LHCN-M2 (cell line): ENCODE measurements at places on chromosomes 5 and 9.

DNA sequence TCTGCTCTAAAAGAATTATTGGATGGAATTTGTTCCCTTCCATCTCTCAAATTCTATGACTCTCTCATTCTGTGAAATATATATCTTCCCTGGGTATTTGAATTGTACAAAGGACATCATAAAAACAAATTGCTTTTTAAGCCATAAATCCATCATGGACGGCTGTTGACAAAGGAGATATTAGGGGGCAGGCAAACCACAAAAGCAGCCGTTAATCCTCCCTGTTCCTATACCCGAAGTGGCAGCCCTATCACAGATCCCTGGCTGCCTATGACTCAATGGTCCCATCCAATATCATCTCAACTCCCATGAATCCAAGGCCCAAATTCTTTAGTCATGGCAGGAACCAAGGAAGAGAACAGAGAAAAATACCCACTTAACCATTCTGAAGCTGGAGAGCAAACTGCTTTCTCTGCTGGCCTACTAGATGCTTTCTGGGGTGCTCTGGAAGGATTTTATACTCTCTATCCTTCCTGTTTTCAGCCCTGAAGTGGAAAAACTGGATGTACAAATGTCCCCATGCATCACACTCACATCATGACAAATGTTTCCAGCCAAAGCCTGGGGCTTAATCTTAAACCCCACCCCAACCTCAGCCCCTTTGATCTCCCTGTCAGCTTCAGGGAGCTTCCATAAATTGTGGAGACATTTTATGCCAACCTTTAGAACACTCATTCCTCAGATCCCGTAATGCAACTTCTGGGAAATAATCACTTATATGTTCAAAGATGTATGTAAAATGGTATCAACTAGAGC lies 59.5 kb downstream of the FAM114A2 start:
- no peak for DNase-seq

DNA sequence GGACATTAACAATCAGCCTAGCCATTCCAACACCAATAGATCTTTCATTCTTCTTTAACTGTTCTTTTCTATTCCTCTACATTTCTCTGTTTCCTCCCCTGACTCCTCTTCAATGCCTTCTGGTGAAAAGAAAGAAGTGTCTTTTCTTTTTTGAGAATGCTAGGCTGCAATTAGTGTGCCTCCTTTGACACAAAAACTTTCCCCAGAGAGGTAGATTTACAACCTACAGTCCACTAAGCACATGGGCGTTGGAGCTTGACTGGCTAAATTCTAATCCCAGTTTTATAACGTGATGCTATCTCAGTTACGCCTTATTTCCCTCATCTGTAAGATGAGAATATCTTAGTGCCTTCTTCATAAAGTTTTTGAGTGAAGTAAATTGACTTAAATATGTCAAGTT lies 16.9 kb upstream of the ANKRD55 start:
- no peak for DNase-seq

DNA sequence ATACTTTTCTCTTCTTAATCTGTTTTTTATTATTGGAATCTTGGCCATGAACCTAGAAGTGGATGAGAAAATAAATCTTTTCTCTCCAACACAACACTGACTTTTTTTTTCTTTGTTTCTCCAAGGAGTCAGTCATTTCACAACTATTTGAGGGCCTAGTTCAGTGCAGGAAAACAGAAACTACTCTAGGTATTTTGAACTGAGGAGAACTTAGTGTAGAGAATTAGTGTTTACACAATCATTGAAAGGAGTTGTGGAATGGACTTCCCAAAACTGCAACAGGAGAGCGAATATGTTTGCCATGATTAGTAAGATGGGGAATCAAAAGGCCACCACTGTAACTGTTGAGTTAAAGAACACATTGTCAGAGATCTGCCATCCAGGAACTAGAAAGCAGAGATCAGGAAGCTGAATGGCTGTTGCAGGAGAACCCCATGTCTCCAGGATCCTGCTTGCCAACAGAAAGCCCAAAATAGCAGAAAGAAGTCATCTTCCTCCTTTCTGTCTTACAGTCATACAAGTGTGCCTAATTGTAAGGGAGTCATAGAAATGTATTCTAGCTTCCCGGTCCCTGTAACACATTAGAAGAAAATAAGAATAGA lies 20.3 kb upstream of the PCDH1 start:
- DNase-seq, result no peak

GRCh38 chr9:133526721-133527321 lies 2.1 kb upstream of the MYMK start:
- no peak for DNase-seq

- no peak for DNase-seq
Observed at GRCh38 chr5:71748360-71748759, 29.3 kb downstream of the CARTPT start.

GRCh38 chr5:6220346-6221088 lies 157.8 kb downstream of the MED10 start:
- no peak for DNase-seq

DNA sequence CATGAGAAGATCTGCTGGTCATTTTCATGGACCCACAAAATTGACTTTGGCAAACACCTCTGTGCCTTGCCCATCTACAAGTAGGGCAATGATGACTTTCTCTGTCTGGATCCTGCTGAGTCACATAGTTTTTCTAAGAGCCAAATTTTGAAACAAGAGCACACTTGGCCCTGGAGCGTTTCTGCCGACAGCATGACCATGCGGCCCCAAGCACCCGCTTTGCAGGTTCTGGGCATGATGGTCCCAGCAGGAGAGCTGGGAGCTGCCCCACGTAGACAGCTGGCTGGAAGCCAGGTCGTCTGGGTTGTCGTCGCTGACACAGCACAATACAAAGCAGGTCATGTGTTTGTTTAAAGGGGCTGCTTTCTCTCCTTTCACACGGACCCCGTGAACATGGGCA lies 159.8 kb downstream of the SYK start:
- DNase-seq, result peak; percentile 5

GRCh38 chr5:73061593-73061992 lies 58.8 kb upstream of the TMEM171 start:
- DNase-seq, result peak; percentile 35

- no peak for DNase-seq
Observed at GRCh38 chr5:91607675-91608074, 224.6 kb upstream of the ARRDC3 start.

DNA sequence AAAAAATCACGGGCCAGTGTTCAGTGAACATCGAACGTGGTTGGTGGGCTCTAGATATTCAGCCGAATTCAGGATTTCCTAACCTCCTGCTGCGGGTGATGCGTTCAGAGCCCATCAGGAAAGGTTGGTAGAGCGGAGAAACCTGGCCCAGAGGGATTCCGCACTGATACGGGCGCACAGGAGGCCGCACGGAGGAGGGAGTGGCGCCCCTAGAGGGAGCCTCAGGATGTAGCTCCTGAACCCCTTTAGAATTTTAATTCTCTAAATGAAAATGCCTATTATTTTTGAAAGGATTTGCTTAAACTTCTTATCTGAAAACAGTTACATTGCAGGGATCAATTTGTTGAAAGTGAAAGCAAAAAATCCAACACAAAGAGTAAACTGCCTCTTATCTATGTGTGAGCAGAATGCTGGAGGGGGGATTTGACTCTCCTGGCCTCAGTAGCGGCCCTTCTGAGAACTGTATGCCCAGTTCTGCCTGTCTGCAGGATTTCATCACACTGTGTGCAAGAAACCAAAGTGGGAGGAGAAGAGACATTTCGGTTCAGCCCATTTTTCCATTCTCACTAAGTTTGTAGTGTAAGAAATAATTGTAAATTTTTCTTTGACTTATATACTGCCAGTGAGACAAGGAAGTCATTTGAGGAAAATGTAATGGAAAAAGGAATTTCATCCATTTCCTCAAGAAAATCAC lies 75.9 kb downstream of the TENT4A start:
- DNase-seq, result no peak

- no peak for DNase-seq
Observed at GRCh38 chr5:7518947-7519560, 123.1 kb downstream of the ADCY2 start.

DNA sequence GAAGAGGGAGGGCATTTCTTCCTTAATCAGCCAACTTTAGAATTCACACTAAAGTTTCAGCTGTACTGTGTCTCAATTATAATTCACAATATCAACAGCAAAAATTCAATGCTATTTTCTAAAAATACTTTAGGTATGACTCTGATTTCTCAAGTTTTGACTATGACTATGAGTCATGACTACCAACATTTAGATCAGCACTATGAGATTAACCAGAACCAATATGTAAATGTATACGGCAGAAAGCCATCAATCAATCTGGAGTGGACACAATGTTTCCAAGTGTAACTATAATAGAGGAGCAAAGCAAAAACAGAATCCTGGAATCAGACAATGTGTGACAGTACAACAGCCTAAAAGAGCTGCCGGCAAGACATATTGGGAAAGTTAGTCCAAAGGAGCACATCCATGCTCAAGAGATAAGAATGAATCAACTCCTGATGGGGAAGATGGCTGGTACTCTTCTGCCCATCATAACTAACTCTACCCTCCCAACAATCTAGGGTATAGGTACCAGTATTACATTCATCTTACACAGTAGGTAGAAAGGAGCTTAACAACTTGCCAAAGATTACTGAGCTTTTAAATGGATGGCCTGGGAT lies 294.4 kb downstream of the SEMA5A start:
- peak; percentile 44 for DNase-seq

- peak; percentile 56 for DNase-seq
Observed at GRCh38 chr5:149143470-149143869, 2.2 kb downstream of the ABLIM3 start.

DNA sequence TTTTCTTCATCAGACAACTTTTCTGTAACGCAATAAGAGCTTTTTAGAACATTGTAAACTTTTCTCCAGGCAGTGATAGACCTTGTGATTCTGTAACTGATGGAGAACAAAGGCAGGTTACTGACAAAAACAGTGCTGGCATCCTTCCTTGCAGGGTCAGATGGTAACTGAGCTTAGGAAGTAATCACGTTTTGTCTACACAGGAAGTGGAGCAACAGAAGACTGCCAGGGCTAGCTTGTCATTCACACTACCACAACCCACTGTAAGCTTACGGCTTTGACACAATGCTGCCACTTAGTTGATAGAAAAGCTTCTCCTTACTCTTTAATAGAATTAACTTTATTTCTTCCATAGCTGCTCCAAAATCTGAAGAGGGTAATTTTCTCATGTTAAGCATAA lies 46.8 kb downstream of the FBN2 start:
- no peak for DNase-seq

- peak; percentile 89 for DNase-seq
Observed at GRCh38 chr5:72611118-72611730, 104.0 kb upstream of the ZNF366 start.

DNA sequence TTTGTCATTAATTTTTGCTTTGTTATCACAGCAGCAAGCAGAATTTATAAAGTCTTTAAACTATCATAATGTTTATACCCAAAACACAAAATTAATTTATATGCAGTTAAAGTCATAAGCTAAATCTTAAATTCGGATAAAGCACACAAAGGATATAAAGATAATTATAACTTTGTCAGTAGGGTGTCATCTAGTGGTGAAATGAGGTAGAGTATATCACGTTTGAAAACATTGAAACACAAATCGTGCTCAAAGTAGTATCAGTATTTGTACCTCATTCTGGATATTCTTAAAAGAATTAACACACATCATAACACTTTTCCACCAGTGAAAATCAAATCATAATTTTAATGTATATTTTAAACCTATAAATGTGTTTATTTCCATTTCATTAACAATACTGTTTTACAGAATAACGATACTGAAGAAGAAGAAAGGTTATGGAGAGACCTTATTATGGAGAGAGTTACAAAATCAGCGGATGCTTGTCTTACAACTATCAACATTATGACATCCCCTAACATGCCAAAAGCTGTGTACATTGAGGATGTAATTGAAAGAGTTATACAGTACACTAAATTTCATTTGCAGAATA lies 129.5 kb downstream of the NIPBL start:
- peak; percentile 37 for DNase-seq

GRCh38 chr5:88691230-88691582 lies 191.8 kb downstream of the MEF2C start:
- no peak for DNase-seq

DNA sequence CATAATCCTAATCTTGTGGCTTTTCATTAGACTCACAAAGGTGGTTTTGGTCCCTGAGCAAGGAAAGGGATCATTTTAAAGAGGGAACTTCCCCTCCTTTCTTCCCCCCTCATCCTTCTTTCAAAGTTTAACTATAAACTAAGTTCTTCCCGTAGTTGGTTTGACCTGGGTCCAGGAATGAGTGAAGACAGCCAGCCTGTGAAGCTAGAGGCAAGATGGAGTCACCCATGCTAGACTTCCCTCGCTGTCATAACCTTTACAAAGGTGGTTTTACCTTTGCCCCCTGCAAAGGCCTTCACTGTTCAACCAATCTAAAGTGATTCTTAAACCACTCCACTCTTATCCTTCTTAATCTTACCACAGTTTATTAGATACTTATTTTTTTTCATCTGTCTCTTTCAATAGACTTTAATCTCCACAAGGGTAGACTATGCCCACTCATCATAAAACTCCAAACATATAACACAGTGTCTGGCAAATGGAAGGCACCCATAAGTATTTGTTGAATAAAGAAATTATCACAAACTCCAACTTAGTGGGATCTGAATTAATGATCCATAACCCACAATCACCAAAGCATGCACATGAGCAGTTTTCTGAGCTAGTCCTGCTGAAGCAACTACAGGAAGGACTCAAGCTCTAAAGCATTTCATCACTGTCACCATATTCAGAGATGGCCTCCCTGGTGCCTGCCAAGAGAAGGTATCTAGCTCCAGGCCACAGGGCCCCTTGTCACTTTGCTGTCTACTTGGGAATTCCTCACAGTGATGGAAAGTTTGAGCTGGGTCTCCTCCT lies 369.0 kb downstream of the SPOCK1 start:
- no peak for DNase-seq

GRCh38 chr5:28808967-28809810 lies 1770.8 kb upstream of the CDH9 start:
- no peak for DNase-seq

DNA sequence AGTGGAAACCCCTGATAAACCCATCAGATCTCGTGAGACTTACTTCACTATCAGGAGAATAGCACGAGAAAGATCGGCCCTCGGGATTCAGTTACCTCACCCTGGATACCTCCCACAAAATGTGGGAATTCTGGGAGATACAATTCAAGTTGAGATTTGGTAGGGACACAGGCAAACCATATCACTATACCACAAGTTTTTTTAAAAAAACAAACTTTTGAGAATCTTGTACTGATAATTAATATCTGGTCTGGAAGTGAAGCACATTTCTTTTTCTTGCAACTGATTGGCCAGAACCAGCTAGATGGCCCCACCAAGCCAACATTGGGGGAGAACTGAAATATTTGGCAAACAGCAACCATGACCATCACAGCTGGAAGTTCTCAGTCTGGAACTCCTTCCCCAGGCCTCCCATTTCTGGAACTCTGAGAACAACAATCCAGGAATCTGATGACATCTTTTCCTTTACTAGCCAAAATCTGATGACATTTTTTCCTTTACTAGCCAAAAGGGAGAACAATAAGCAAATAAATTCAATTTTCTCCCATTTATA lies 51.8 kb upstream of the CDKN2B start:
- no peak for DNase-seq

- no peak for DNase-seq
Observed at GRCh38 chr5:7868427-7868772, 431 bp downstream of the FASTKD3 start.

DNA sequence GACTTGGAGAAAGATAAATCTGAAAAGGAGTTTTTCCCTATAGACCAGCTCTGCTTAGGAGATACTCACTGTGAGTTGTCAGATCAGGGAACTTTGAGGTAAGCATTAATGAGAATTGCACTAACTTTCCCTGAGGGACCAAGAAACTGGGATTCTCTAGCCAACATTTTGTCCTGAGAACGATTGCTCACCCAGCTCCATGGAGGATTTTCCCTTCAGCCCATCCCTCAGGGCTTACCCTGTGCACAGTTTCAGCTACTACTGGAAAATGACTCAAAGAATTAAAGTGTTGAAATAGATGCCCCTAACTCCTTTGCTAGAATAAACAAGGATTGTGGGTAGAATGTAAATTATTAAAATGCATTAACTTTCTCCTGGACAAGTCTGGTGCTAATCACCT lies 237.2 kb upstream of the IL12B start:
- DNase-seq, result no peak
